ENCODE measurements at places on chromosomes 7 and 10.

- no peak for DNase-seq
Observed at GRCh38 chr10:113704637-113705343, 25.1 kb downstream of the CASP7 start.

- no peak for DNase-seq
Observed at GRCh38 chr10:48384699-48384982, 78.2 kb downstream of the MAPK8 start.

GRCh38 chr7:110780712-110781111 is 310.2 kb upstream of the LRRN3 start:
- no peak for DNase-seq

DNA sequence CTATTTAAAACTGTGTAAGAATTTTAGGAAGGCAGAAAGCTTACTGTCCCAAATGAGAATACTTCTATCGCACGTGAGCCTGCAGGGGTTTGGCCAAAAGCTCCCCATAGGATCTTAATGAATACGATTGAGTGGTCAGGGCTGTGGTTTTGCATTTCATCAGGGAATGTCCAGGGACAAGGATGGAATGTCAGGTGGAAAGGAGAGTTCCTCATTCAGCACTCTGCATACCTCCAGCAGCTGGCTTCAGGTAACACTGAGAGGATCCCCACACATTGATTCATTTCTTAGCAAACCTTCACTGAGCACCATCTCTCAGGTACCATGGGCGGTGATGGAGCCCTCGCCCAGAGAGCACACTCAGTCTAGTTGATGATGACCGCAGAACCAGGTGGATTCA is 27.2 kb downstream of the ANK3 start:
- no peak for DNase-seq

GRCh38 chr7:32761451-32762205 is 129.9 kb downstream of the KBTBD2 start:
- no peak for DNase-seq

DNA sequence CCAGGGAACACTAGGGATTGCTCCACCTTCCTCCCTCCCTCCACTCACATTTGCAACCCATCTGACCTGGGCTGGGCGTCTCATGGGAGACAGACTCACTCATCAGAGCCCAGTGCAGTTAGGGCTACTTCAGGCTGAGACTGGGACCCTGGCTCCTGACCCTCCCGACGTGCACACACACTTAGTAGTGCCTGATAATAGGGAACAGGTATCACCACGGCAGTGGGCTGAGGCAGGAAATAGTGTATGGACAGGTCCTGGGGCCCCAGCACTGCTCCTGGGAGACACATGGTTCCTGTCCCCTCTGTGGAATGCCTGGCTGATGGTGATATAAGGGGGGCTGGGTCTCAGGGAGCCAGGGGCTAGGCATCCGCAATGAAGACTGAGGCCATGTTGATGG is 14.3 kb downstream of the AQP1 start:
- peak; percentile 49 for DNase-seq

- no peak for DNase-seq
Observed at GRCh38 chr7:25481891-25482290, 253.6 kb upstream of the NPVF start.

DNA sequence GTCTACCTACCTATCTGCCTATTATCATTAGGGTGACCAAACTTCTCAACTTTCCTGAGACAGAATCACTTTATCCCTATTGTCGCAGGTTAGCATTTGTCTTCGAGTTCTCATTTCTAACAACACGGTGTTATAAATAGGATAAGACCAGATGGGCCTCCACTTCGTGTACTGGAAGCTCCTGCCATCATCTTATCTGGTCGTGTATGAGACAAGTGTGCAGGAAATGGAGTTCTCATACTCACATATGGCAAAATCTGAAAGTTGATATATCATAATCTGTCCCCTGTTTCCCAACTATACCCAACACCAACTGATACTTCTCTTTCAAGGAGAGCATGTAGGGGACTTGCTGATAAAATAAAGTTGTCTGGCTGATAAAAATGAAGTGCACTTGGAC is 287.4 kb upstream of the FOXK1 start:
- no peak for DNase-seq

DNA sequence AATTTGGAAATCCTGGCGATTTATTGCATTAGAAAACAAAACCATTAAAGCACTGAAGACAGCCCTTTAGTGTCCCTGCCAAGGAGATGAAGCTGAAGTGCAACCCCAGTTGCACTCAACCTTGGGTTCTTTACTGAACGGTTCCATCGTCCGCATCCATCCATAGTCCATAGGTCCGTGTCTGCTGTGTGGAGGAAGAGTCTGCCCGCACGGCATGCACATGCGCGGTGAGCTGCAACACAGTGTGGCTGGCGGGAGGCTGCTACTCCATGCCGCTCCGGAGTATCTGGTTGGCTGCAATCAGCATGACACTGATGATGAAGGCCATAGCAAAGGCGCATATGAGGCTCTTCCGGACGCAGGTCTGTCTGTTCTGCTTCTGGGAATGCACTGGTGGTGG is 624.6 kb downstream of the CALN1 start:
- DNase-seq, result no peak

- no peak for DNase-seq
Observed at GRCh38 chr10:508726-509125, 180.7 kb downstream of the DIP2C start.

GRCh38 chr10:30553018-30553625 is 76.4 kb downstream of the LYZL2 start:
- no peak for DNase-seq

DNA sequence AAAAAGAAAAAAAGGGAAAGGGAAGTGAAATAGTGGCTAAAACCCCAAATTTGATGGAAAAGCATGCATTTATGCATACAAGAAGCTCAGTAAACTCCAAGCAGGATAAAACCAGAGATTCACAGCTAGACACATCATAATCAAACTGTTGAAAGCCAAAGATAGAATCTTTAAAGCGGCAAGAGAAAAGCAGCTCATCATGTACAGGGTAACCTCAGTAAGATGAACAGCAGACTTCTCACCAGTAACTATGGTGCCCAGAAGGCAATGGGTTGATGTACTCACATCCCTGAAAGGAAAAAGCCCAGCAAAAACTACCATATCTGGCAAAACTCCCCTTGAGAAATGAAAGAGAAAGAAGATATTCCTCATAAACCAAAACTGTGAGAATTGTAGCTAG is 60.4 kb downstream of the TPST1 start:
- DNase-seq, result no peak

GRCh38 chr7:141243368-141243767 is 169.5 kb downstream of the TMEM178B start:
- no peak for DNase-seq

GRCh38 chr10:74021248-74022055 is 23.5 kb downstream of the VCL start:
- no peak for DNase-seq

GRCh38 chr10:88008866-88009470 is 145.5 kb downstream of the PTEN start:
- no peak for DNase-seq

GRCh38 chr10:123494301-123494808 is 171.8 kb upstream of the GPR26 start:
- DNase-seq, result no peak

GRCh38 chr7:152851881-152852417 is 92.4 kb downstream of the ACTR3B start:
- DNase-seq, result no peak

DNA sequence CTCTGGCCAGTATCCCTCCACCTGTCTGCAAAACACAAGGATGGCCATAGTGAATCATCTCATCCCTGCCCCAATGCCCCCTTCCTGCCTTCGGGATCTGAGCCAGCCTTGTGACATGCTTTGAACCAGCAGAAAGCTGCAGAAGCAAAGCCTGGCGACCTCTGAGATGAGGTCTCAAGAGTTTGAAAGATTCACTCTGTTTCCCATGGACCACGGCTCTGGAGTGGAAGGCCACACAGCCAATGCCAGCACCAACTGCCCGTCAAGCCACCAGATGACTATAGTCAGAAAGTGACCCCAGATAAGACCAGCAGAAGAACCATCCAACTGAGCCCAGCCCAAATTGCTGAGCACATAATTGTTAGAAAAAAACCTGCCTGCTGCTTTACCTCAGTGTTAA is 193.9 kb upstream of the PPP2R2D start:
- DNase-seq, result peak; percentile 55

- no peak for DNase-seq
Observed at GRCh38 chr7:88102675-88103074, 117.2 kb downstream of the SRI start.

GRCh38 chr10:113177936-113178335 is 227.9 kb downstream of the TCF7L2 start:
- DNase-seq, result no peak

GRCh38 chr7:120259386-120259785 is 13.6 kb upstream of the KCND2 start:
- DNase-seq, result no peak

GRCh38 chr10:57336341-57336740 is 931.4 kb downstream of the IPMK start:
- no peak for DNase-seq

- DNase-seq, result no peak
Observed at GRCh38 chr7:70353330-70353945, 755.2 kb downstream of the AUTS2 start.

- no peak for DNase-seq
Observed at GRCh38 chr10:61140765-61141392, 196.9 kb upstream of the RHOBTB1 start.

GRCh38 chr7:13882051-13882450 is 107.4 kb downstream of the ETV1 start:
- no peak for DNase-seq

- no peak for DNase-seq
Observed at GRCh38 chr7:108459922-108460551, 3.8 kb upstream of the NRCAM start.

GRCh38 chr7:91465595-91466061 is 201.4 kb downstream of the FZD1 start:
- DNase-seq, result no peak

DNA sequence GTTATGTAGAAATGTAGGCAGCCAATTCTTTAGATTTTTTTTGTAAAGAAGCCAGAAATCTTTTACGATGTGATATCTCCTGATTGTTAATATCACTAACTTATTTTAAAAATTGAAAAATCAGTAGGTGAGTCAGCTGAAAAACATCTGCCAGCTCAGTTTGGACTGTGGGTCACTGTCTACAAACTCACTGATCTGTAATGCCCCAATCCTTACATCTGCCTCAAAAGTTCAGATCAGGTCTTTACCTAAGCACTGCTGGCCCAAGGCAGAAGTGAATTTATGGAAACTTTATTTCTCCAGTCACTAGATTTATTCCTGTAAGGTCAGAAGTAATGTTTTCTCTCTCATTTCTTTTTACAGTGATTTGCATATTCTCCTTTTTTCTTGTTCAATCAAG is 31.0 kb upstream of the FAM13C start:
- no peak for DNase-seq

DNA sequence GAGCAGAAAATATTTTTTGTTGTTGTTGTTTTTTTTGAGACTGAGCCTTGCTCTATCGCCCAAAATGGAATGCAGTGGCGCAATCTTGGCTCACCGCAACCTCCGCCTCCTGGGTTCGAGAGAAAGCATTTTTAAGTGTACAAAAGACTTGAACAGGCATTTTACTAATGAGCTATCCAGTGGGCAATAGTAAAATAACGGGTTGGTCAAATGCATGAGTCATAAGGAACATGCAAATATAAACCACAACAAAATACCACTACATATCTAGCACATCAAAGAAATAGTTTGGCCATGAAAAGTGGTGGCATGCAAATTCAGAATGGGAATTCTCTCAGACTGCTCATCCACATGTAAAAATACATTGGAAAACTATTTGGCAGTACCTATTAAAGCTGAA is 71.7 kb upstream of the TMEM106B start:
- DNase-seq, result no peak

GRCh38 chr10:59312247-59312646 is 50.1 kb downstream of the FAM13C start:
- DNase-seq, result no peak

- peak; percentile 54 for DNase-seq
Observed at GRCh38 chr10:48940372-48940771, 732 bp upstream of the LRRC18 start.

- DNase-seq, result peak; percentile 82
Observed at GRCh38 chr7:101125989-101126650, 784 bp upstream of the SERPINE1 start.

- no peak for DNase-seq
Observed at GRCh38 chr7:102992938-102993717, 80.3 kb downstream of the LRRC17 start.

GRCh38 chr10:102619281-102619981 is 24.8 kb upstream of the TRIM8 start:
- no peak for DNase-seq

- DNase-seq, result no peak
Observed at GRCh38 chr10:114208351-114208750, 29.2 kb downstream of the TDRD1 start.

DNA sequence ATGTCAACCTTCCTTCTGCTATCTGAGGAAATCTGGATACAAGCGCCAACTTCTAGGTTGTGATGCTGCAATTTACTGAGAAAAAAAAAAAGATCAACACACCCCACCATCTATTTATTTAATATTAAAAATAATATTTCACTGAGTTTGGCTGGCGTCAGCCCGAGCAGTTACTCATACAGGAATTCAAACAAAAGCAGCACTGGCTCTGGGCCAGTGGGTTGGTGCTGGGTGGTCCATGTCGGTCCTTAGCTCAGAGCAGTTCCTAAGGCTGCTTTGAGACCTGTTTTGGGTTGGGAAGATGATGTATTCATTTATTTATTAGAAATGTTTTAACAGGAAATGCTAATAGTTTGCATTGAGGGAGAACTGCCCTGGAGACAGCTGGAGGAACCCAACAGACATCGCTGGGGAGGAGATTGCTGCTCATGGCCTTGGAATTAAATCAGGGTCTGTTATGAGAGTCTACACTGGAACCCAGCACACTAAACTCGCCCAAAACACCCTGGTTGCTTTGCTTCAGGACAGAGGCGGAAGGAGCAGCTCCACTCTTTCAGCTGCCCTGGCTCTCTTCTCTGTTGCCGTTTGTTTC is 36.3 kb upstream of the GOT1 start:
- no peak for DNase-seq

DNA sequence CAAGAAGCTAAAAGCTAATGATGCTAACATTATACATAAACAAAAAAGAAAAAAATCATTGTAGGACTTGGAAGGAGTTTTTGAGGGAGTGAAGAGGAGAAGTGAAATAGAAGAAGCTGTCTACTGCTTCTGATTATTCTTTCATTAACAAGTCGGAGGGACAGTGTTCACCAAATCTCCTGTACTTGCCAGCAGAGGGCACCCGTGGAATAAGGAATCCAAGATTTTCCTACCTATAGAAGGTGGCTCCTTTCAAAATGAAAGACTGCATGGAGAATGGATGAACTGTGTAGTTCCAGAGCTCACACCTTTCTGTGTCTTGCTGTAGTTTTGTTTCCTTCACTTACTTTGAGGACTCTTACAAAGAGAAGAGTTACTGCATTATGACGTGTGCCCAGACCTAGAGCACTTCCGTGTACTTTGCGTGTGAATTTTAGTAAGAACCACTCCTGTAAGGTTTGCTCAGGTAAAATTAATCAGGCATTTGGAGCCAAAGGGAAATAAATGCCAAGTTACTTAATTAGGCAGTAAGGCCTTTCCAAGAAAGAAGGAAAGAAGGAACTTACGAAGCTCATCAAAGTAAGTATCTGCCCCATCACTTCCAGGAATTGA is 145.1 kb downstream of the SEMA3D start:
- DNase-seq, result peak; percentile 81

- DNase-seq, result no peak
Observed at GRCh38 chr10:121800831-121801230, 127.0 kb downstream of the ATE1 start.
